ENCODE measurements at places on chromosomes 2 and 18.
A peak's percentile ranks its signal among the peaks of the same experiment; 100 is the strongest.

DNA sequence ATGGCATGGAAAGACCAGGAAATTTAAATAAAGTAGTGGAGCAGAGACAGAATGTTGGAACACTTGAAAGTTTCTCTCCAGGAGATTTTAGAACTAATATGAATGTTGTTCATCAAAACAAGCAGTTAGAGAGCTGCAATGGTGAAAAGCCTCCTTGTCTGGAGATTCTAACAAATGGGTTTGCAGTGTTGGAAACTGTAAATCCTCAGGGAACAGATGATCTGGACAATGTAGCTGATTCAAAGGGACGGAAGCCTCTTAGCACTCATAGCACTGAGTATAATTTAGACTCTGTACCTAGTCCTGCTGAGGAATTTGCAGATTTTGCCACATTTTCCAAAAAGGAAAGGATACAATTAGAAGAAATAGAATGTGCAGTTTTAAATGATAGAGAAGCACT, 27.7 kb downstream of the AFTPH start:
- DNase-seq, result no peak

- no peak for DNase-seq
Observed at GRCh38 chr2:24088821-24089359, 4.3 kb upstream of the TP53I3 start.

GRCh38 chr2:20596193-20596972, 54.5 kb downstream of the HS1BP3 start:
- DNase-seq, result no peak

- no peak for DNase-seq
Observed at GRCh38 chr2:238243496-238244076, 3.7 kb upstream of the HES6 start.

DNA sequence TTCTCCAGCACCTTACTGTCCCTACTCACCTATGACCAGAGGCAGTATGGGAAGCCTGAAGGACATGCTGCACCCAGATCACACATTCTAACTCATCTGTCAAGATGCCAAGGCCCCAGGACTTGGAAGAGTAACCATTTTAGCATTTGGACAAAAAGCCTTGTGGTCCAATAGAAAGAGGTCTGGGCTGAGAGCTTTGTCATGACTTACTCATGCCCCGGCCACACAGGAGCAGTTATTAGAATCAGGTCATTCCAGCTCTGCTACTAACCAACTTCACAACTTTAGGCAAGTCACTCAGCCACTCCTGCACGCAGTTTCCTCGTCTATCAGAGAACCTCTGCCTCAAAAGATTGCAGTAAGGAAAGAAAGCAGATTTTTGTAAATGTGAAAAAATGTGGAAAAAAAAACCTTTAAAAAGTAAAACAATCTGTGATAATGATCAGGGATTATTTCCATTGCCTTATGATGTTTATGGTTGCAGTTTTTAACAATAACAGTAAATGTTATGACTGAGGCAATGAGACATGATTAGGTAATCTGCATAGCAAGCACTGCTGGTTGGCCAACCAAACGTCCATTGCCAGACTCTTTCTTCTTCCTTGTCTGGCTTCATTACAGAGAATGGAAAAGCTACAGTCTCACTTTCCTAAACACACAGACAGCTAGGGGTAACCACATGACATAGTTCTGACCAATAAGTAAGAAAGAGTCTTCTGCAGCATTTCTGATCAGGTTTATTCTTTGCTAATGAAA, 255.4 kb upstream of the CHAC2 start:
- no peak for DNase-seq

- no peak for DNase-seq
Observed at GRCh38 chr2:42041377-42042127, 6.3 kb upstream of the PKDCC start.

DNA sequence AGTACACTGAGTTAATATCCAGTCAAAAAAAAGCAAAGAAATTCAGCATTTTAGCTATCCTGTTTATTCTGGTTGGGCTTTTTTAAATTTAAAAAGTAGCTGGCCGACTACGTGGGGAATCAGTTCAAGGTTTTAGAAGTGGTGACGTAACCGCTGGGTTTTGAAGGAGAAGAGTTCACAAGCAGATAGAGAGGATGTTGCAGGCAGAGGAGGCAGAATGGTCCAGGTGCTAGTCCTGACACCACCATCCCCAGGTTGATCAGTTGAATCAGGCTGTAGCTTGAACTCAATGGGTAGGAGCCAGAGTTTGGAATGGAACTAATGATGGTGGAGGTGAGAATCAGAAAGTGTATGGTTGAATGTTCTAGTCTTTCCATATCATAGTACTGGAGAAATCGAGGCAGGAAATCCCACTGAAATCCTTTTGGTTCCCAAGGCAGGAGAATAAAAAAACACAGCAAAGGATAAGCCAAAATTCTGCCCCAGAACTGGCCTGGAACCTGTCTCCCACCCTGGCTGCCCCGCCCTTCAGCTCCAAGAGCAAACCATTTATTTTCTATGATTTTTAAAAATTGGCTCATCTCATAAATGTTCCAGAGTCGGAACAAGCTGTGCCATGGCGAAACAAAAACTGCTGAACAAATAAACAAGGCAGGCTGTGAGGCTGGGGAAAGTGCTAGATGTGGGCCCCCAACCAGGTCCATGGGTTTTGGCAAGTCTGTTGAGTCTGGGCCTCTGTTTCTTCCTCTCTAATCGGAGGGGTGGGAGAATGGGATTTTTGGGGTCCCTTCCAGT, 44.0 kb downstream of the SLC4A1AP start:
- no peak for DNase-seq

GRCh38 chr2:62933398-62933917, 117.2 kb upstream of the OTX1 start:
- no peak for DNase-seq

GRCh38 chr2:233295891-233296290, 11.7 kb upstream of the SAG start:
- DNase-seq, result no peak

DNA sequence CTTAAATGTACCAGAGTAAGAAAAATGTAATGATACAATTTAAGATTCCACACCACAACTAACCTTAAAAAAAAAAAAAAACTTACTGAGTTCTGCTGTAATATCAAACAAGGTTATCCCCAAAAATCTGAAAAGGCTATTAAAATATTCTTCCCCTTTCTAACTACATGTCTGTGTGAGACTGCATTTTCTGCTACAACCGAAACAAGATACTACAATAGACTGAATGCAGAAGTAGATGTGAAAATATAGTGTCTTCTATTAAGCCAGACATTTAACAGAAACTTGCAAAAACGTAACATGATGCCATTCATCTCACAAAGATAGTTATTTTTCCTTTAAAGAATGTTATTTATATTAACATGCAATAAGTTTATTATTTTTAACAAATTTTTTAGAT, 16.2 kb downstream of the SS18 start:
- DNase-seq, result no peak

DNA sequence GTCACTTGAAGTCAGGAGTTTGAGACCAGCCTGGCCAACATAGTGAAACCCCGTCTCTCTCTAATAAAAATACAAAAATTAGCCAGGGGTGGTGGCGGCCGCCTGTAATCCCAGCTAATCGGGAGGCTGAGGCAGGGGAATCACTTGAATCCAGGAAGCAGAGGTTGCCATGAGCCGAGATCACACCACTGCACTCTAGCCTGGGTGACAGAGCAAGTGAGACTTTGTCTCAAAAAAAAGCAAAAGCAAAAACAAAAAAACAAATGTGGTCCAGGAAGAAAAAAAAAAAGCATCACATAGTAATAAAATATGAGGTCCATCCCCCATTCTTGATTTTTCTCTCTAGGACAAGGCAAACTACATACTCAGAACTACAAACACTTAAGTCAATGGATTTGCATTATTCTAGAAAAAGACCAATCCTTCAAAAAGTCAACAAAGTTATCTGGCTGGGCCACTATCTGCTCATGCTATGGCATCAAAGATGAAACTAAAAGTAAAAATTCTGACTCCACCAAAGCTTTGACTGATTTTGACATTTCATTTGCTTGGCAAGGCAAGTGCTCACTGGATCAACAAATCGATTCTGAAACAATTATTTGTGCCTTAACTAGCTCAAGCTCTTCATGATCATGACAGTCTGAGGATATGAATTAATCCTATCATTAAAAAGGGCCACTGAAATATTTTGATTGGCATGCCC, 28.4 kb downstream of the MEX3C start:
- DNase-seq, result no peak

GRCh38 chr2:233165895-233166661, 85.4 kb upstream of the ATG16L1 start:
- no peak for DNase-seq

GRCh38 chr18:76915456-76915855, 93.1 kb downstream of the ZNF236 start:
- no peak for DNase-seq

- no peak for DNase-seq
Observed at GRCh38 chr18:57585855-57586250, 649 bp downstream of the FECH start.

DNA sequence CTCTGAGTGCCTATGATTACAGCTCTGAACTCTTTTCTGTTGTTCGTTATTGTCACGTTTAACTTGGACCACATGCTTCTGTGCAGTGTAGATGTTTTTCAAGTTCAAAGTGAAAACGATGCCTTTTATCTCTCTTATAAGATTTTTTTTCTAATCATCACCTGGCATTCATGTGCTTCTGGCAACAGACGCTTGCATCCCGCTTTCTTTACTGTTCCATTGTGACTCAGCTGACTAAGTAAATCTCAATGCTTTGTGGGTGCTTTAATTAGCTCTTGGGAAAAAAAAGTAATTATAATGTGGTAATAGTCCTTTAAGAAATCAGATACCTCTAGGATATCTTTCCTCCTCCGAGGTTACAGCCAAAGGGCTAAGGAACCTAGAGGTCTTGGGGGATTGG, 31.2 kb upstream of the RMP24 start:
- DNase-seq, result no peak

GRCh38 chr2:217858519-217859491, 144.0 kb downstream of the TNS1 start:
- DNase-seq, result peak; percentile 85

DNA sequence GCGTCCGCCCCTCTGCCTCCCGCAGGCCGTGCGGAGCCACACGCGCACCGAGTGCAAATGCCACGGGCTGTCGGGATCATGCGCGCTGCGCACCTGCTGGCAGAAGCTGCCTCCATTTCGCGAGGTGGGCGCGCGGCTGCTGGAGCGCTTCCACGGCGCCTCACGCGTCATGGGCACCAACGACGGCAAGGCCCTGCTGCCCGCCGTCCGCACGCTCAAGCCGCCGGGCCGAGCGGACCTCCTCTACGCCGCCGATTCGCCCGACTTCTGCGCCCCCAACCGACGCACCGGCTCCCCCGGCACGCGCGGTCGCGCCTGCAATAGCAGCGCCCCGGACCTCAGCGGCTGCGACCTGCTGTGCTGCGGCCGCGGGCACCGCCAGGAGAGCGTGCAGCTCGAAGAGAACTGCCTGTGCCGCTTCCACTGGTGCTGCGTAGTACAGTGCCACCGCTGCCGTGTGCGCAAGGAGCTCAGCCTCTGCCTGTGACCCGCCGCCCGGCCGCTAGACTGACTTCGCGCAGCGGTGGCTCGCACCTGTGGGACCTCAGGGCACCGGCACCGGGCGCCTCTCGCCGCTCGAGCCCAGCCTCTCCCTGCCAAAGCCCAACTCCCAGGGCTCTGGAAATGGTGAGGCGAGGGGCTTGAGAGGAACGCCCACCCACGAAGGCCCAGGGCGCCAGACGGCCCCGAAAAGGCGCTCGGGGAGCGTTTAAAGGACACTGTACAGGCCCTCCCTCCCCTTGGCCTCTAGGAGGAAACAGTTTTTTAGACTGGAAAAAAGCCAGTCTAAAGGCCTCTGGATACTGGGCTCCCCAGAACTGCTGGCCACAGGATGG, 7.1 kb upstream of the WNT10A start:
- no peak for DNase-seq

DNA sequence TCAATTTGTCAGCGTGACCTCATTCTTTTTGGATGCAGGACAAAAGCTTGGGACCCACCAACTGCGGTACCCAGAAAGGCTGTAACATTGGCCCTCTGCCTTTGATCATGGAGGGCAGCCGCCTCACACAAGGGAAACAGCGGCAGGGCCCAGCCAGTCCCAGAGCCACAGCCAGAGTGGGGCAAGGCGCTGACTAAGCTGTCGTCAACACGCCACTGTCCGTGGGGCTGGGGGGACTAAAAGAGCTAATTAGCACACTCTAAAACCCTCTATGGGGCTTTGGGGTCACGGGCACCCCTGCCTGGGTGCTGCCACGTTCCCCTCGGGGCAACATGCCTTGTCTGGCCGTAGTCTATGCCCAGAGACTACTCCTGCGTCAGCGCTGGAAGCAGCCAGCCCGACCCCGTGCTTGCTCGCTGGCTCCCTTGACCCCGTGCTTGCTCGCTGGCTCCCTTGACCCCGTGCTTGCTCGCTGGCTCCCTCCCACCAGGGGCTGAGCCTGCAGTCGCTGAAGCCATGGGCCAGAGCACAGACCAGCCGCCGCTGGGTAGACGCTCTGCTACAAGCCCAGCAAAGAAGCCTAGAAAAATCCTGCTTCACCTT, 598.4 kb downstream of the MBD2 start:
- DNase-seq, result no peak

DNA sequence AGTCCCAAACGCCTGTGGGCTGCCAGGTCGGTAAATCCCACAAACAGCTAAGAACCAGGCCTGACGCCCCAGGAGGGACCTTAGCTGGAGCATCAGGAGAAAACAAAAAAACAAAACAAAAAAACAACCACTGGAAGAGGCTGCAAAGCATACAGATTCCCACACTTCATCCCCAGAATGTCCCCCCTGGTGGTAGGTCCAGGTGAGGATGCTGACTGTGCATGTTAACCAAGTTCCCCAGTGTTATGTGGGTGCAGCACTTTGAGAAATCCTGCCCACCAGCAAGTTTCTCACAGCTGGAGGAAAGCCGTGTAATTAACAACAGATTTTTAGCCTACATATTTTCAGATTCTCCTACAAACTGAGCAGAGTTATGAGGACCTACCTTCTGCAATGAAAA, 15.1 kb downstream of the ST3GAL5 start:
- no peak for DNase-seq

GRCh38 chr18:48296581-48296980, 112.6 kb downstream of the ZBTB7C start:
- DNase-seq, result no peak

DNA sequence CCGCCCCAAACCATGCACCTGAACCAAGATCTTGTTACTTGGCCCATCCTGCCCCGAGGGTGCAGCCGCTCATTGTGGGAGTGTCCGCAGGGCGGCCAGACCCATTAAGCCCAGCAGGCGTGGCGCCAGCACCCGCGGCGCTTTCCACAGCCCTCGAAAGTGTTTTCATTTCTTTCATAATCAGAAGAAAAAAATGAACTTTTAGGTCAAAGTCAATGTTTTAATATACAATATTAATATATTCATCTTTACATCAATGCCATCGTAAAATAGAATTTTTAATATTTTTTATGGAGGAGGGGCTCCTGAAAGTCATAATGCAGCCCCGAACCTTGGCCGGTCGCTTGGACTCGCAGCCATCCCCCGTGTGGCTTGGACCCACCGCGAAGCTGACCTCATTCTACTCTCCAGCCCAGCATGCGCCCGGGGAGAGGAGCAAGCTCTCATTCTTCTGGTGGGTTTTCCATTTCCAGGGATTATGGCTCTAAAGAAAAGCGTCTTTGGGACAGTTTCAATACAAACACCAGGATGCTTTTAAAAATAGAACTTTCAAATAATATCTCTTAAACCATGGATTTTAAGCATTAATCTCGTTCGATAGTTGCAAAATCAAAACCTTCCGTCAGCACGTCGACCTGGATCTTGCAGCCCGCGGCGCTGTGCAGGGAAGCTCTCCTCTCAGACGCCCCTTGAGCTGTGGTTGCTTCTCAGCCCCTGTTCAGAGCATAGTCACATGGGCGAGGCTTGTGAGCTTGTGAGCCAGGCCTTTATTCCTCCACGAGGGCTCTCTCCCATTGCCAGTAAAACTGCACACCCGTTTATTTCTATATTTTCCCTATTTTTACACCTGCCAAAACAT, 17.2 kb upstream of the ASB1 start:
- no peak for DNase-seq

- peak; percentile 9 for DNase-seq
Observed at GRCh38 chr2:46364797-46365457, 67.7 kb downstream of the EPAS1 start.

Measured in BJ (cell line).